ENCODE measurements at places on chromosomes 3 and 15. TPM values are rescaled to one million over a fixed set of nuclear protein-coding genes. Genes with fewer than 3 reads are reported as not detected.

The WNT5A gene
- 304 TPM for total RNA-seq

The KCNMB3 gene
- 1.4 TPM for total RNA-seq

The FRMD5 gene
- total RNA-seq, result 0.24 TPM

The OXTR gene
- total RNA-seq, result 4.3 TPM

The VWA5B2 gene
- total RNA-seq, result not detected

The PRR23A gene
- total RNA-seq, result not detected

The CDHR4 gene
- total RNA-seq, result not detected

The NR2E3 gene
- not detected for total RNA-seq

The MCF2L2 gene
- total RNA-seq, result 0.52 TPM

The KNG1 gene
- not detected for total RNA-seq

The FBXO40 gene
- not detected for total RNA-seq

The EIF1B gene
- 20.0 TPM for total RNA-seq

The PCYT1A gene
- total RNA-seq, result 47.3 TPM

The SCN11A gene
- total RNA-seq, result under 0.01 TPM

The SNURF gene
- 1.7 TPM for total RNA-seq

The SNX22 gene
- 0.40 TPM for total RNA-seq

The RHCG gene
- under 0.01 TPM for total RNA-seq

The GRAMD1C gene
- total RNA-seq, result 6.7 TPM

The IFT80 gene
- total RNA-seq, result 31.5 TPM

The HAUS2 gene
- total RNA-seq, result 38.0 TPM

The CHRD gene
- total RNA-seq, result 0.52 TPM

The OIP5 gene
- 8.9 TPM for total RNA-seq

The LEKR1 gene
- 0.24 TPM for total RNA-seq

The GOLGA8Q gene
- total RNA-seq, result 0.24 TPM

The WDR93 gene
- under 0.01 TPM for total RNA-seq

The ADAMTS17 gene
- total RNA-seq, result not detected

The TBL1XR1 gene
- total RNA-seq, result 87.9 TPM

The NR2C2 gene
- 13.4 TPM for total RNA-seq

The MYRIP gene
- not detected for total RNA-seq

The PLSCR4 gene
- 20.6 TPM for total RNA-seq

The CADPS gene
- 1.9 TPM for total RNA-seq

The SKOR1 gene
- total RNA-seq, result 0.13 TPM

The KBTBD13 gene
- total RNA-seq, result 0.13 TPM

The CLRN1 gene
- total RNA-seq, result not detected

The LMAN1L gene
- not detected for total RNA-seq

The FBXL2 gene
- 10.0 TPM for total RNA-seq

The HTR3E gene
- total RNA-seq, result not detected

The HRH1 gene
- total RNA-seq, result 9.7 TPM

The ALCAM gene
- 13.6 TPM for total RNA-seq

The STRIT1 gene
- not detected for total RNA-seq

The SCG3 gene
- total RNA-seq, result not detected

The CIB2 gene
- 8.0 TPM for total RNA-seq

The CYP1A1 gene
- 0.13 TPM for total RNA-seq

The ACSBG1 gene
- not detected for total RNA-seq

The UROC1 gene
- not detected for total RNA-seq

Data from epithelial cell of alveolus of lung (primary cell).